ENCODE measurements at places on chromosomes 5 and 9.

DNA sequence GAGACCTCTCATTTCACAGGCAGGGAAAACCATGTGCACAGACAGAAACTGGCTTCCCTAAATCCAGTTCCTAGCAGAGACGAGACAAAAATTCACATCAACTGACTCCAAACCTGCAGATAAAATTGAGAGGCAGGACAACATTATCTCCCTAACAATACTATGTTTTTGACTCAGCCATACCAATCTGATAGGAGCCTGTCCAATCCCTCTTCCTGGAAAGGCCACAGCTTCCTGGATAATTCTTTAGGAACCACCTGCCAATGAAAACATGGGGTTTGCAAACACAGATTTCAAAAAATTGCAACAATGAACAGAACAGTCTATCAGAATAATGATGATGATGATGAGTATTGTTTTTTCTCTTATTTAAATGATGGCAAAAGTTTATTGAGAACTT lies 22.4 kb downstream of the SH3TC2 start:
- DNase-seq, result no peak

GRCh38 chr5:172447646-172448365 lies 6.5 kb downstream of the SH3PXD2B start:
- no peak for DNase-seq

DNA sequence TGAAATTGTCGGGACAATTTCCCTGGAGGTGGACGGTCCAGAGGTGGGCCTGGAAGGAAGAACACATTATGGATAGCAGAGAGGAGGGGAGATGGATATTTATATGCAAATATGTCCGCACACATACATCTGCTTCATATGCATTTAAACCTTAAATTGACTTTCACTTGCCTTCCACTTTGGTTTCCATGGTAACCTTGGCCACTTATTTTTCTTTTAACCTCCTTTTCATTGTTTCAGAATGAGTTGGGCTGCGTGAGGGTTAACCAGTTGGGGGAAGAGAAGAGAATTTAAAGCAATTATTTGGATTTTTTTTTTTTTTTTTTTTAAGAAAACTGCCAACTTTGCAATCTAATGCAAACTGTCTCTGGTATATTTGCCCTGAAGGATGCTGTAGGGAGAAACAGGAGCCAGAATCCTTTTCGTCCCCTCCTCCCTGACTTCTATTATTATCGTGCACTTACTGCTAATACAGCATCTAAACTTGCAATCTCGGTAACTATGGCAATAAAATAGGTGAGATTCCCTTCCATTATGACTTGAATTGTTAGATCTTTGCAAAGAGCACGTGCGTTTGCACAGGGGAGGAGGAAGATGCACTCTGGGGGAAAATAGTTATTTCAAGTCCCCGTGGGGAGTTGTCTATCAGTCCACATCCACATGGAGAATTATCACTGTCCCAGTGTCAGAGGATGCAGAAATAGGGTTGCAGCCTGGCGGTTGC lies 35.6 kb downstream of the TLR4 start:
- no peak for DNase-seq

- no peak for DNase-seq
Observed at GRCh38 chr9:35912791-35913400, 3.6 kb downstream of the SPAAR start.

DNA sequence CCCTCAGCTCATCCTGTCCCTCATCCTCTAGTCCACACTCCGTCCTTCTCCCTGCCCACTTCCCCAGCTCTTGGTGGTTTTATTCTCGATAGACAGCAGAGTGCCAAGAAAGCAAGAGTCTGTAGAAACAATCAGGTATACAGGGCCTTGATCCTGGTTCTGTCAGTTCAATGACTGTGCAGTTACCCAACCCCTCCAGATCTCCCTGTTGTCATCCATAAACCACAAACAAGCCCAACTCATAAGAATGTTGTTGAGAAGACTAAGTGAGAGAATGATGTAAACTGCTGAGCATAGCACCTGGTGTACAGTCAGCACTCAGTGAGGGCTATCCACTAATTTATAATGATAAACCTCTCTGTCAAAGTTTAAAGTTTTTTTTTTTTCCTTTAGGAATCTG lies 31.3 kb downstream of the ISL1 start:
- no peak for DNase-seq

- DNase-seq, result no peak
Observed at GRCh38 chr5:33828626-33829308, 63.0 kb downstream of the ADAMTS12 start.

DNA sequence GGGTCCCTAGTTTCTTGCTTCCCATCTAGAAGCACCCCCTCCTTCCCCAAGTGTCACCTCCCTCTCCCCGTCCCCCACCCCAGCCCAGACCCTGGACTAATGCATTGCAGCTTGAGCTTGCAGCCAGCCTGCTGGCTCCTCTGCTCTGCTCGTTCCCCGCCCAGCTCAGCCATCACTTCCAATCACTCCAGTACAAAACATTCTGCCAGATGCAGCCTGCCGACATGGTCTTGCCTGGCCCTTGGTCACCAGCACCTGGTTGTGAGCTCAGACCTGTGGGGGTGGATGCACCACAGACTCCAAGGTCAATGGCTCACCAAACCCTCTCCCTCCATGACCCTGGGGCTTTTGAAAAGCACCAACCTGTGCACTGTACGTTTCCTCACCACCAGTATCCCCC lies 172.9 kb upstream of the SMIM23 start:
- no peak for DNase-seq

DNA sequence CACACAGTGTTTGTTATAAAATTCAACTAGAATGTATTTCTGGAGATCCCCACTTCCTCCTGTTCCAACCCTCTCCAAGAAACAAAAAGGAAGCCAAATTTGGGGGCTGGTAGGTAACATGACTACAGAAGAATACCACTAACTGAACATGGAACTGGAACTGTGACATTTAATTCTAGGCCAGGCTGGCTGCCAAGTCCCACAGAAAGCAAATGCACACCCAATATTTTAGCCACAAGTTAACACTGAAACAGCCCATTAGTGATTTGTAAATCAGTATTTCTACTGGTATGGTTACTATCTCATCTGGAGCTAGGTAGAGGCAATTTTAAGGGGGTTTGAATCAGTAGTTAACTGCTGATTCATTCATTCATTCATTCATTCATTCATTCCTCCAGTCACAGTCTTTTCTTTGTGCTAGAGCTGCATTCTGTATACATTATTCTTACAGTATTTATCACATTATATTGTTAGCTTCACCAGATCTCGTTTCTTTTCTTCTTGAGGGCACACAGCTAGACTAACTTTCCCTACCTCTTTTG lies 131.7 kb upstream of the GDNF start:
- DNase-seq, result no peak

GRCh38 chr5:10801931-10802666 lies 41.1 kb upstream of the DAP start:
- DNase-seq, result no peak

GRCh38 chr5:118796081-118796480 lies 192.3 kb downstream of the DTWD2 start:
- no peak for DNase-seq

DNA sequence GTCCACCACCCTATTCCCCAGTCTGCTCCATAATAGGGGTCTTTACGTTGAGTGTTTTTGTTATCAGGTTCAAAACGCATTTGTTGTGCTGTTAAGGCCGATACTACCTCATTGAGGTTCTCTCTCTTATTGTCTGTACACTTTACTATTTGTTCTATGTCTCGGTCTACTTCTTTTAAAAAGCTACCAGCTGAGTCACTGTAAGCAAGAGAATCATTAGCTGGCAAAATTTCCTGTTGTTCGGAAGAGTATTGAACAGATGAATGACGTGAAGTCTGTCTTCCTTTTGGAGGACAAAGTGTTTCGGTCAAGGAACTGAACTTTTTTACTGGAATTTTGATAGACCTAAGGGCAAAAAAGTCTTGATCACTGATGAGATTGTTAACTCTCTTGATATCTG lies 10.3 kb downstream of the LYSMD3 start:
- no peak for DNase-seq

DNA sequence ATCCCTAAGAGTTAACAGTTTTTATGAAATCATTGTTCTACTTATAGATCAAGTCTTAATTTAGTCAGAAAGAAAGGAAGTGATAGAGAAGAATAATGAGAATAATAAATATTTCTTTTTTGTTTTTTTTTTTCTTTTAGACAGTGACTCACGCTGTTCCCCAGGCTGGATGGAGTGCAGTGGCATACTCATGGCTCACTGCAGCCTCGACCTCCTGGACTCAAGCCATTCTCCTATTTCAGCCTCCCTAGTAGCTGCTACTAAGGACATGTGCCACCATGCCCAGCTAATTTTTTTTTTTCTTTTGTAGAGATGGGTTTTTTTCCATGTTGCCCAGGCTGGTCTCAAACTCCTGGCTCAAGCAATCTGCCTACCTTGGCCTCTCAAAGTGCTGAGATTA lies 11.0 kb downstream of the IFNA21 start:
- DNase-seq, result no peak

GRCh38 chr9:110156902-110157301 lies 51.1 kb downstream of the C9orf152 start:
- DNase-seq, result no peak

DNA sequence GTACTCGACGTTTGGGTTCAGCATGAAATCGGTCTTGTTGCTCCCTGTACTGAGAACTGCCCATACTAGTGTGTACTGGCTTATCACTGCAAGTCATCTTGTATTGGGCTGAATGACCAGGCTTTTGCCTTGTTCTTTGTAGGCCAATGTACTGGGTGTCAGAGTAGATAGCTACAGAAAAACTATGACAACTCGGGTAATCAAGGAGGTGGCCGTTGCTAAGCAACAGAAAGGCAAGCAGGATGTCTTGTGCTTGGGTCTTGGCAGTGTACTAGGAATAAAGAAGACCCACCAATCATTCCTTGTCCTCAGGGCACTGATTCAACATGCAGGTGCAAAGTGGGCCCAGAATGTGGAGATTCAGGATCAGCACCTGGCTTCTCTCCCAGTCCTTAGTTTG lies 11.9 kb upstream of the SHISAL2B start:
- DNase-seq, result no peak

- peak; percentile 66 for DNase-seq
Observed at GRCh38 chr5:34486160-34486848, 169.8 kb upstream of the RAI14 start.

GRCh38 chr5:142466195-142466971 lies 141.6 kb upstream of the SPRY4 start:
- DNase-seq, result no peak

DNA sequence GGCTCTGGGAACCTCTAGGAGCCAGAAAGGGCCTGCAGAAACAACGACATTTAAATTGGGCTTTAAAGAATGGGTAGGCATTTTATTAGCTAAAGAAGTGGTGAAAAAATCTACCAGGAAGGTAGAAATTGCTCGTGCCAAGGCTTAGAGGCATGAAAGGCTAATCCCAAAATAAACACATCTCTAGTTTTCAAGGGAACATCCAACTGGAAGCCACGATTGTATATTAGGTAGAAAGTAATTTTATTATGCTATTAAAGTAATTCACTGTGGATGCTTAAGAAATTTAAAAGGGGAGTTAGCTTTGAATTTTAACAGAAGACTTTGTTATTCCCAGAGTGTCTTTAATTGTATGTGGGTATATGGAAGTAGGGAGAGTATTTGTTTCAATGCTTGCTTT lies 17.5 kb upstream of the CNTLN start:
- DNase-seq, result no peak

DNA sequence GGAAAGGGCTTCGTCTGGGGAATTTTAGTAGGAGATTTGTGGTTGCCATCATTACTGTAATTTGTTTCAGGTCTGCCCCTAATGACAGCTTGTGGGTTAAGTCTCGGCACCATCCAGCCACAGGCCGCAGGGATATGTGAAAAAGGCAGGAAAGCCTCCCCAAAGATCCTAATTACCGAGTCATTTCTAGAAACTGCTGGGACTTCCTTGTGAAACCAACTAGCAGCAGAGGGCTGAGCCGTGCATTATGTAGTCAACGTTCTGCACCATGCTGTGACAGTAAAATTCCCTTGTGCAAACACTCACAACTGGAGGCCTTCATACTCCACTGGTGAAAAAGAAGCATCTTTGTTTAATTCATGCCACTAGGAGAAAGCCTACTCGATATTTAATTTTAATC lies 230.3 kb downstream of the MPDZ start:
- no peak for DNase-seq

DNA sequence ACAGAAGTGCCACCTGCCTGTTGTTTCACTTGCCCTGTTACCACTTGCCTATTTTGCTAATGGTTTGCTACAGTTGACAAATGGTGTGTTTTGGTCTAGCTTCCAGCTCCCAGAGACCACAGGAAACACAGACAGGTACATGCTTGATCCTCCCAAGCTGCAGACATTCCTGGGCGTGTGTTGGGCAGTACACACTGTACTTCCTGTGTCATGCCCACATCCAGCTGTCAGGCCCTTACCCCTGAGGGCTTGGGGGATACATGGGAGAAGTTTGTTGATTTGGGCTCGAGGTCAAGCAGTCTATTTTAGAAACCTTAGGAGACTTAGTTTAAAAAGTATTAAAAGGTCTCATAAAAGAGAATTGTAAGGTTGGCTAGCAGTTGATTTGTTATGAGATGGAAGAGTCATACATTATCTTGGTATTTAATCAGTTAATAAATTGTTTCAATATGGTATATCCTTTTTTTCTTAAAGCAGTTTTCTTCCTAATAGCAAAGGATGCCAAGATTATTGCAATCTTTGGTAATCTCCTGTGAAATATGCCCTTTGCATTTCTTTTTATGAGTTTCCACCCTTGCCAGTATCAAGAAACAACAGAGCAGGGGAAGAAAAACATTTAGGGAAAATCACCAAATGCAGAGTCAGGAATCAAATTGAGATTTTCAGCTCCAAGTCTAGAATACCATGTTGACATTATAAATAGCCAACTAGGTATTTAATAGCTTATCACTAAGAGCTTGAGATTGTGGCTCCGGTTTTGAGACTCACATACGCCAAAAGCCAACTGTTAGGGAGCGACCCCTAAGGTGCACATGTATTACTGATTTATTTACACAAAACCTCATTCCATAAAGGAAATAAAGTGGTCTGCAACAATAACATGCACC lies 52.3 kb upstream of the CD180 start:
- no peak for DNase-seq

- no peak for DNase-seq
Observed at GRCh38 chr5:84239494-84239893, 145.2 kb downstream of the EDIL3 start.

- no peak for DNase-seq
Observed at GRCh38 chr9:108322326-108323098, 533.3 kb downstream of the ACTL7B start.

GRCh38 chr5:81762401-81762800 lies 11.5 kb upstream of the SSBP2 start:
- DNase-seq, result no peak

DNA sequence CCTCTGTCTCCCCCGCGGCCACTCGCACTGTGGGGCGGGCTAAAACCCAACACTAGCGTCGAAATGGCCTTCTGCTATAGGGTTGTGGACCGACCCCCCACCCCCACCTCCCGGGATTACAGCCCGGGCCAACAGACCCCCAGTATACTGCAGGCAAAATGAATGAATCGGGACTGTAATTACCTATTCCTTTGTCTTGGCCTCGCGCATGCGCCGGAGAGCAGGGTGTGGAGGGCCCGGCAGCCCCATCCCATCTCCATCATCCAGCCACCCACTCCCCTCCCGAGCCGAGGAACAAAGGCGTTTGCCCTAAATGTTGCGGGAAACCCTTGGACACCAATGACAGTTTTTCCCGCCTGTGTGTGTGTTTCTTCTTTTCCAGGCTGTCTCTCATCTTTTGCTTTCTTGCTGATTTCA lies 1.6 kb downstream of the BASP1 start:
- DNase-seq, result no peak
